ENCODE measurements at places on chromosomes 3 and 15. TPM values are rescaled to one million over a fixed set of nuclear protein-coding genes. Genes with fewer than 3 reads are reported as not detected.

DNA sequence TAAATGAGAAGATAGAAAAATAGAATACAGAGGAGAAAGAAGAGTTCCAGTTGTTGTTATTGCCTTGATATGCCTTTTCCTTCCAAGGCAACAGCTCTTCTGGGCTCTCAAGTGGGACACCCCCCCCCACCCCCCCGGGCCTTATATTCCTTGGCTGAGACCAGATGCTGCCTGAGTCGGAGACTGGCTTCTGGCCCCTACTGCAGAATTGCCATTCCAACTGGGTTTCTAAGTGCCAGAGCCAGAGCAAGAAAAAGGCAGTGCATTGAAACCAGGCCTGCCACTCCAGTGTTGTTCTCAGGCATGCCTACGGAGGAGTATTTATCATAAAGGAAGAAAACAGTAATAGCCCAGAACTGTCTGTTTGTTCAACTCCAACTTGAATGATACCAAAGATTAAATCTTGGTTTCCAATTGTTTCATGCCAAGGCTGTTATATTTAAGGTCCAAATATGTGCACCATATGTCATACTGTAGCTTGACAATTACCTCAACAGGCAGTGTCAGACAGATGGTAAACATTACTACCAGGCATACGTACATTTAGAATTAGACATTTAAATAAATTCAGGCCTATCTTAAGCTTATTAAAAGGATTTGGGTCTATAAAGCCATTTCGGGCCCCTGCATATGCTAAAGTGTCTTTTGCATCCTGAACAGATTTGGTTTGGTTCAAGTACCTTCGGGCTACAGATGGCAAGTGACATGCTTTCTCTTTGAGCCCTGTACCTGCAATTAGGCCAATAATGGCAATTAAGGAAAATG lies 209.9 kb upstream of the SEMA6D start:
- no peak for DNase-seq

DNA sequence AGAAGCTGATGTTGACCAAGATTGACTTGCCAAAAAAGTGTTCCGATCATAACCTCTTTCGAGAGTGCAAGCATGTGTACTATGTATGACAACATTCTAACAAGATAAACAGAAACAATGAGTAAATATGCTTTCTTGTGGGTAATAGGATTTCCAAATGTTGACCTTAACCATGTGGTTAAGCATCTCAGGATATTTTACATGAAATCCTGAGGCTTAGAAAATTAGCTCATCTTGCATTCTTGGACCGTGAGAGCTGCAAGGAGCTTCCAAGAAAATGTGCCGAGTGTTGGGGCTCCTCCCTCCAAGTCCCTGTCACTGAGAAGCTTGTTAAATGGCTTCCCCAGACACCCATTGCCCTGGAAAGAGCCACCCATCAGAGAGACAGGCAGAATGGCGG lies 50.1 kb downstream of the C3orf20 start:
- no peak for DNase-seq

DNA sequence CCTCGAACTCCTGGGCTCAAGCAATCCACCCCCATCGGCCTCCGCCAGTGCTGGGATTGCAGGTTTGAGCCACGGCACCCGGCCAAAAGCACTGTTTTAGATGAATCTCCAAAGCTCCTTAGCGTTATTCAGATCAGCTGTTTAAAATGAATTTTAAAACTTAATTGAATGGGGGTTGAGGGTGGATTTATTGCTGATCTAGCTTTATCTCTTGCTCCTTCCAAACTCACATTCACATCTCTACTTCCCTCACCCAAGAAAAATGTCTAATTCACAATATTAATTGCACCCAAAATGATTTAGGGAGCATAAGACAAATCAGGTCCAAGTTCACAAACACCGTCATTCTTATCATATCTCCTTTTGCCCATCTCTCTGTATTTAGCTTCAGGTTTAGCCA lies 89.8 kb downstream of the MEIS2 start:
- no peak for DNase-seq

DNA sequence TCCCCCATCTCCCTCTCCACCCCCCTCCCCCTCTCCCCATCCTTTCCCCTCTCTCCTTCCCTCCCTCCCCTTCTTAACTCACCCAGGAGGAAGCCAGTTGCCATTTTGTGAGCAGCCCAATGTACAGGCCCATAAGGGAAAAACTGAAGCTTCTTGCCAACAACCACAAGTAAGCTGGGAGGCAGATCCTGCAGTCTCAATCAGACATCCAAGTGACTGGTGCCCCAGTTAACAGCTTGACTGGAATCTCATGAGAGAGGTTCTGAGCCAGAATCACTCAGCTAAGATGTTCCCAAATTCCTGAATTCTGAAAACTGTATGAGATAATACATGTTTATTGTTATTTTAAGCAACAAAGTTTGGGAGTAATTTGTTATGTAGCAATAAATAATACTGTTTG lies 90.7 kb downstream of the C3orf70 start:
- no peak for DNase-seq

DNA sequence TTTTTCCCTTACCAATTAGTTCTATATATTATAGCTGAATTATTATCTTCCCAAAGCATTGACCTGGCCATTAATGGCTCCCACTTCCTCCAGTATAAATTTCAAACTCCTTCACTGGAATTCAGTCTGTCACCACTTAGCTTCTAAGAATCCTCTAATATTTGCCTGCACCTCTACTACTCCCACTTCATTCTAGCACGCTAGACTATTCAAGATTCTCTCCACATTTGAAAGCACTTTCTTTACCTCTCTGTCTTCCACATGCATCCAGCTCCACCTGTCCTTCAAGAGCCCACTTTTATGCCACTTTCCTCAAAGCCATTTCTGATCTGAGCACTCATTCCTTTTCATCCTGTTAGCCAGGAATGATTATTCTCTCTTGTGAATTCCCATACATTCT lies 15.0 kb downstream of the SENP8 start:
- DNase-seq = no peak

GRCh38 chr15:85947021-85947420 lies 132.7 kb upstream of the AGBL1 start:
- DNase-seq = no peak

- no peak for DNase-seq
Observed at GRCh38 chr3:71509066-71509465, 74.5 kb downstream of the FOXP1 start.

GRCh38 chr15:74511583-74511982 lies 29.4 kb upstream of the ARID3B start:
- no peak for DNase-seq

DNA sequence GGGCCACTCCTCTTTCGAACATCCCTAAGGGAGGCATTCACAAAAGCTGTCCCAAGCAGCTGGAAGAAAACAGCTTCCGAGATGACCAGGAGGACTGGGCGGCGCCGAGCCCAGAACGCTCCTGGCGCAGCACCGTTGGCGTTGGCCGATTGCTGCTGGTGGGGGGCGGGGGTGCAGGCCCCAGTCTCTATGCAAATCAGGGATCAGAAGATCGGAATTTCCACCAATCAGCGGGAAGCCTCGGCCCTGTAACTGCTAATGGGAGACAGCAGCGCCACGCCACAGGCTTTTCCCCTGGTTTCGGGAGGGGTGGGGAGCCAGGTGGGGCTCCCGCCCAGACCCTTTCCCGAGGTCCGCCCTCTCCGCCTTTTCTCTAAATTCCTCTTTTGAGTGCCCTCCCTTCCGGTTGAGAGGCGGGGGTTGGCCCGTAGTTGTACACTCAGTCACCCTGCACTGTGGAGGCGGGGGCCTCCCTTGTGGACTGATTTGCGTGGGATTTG lies 27.0 kb downstream of the HMCES start:
- peak; percentile 62 for DNase-seq

DNA sequence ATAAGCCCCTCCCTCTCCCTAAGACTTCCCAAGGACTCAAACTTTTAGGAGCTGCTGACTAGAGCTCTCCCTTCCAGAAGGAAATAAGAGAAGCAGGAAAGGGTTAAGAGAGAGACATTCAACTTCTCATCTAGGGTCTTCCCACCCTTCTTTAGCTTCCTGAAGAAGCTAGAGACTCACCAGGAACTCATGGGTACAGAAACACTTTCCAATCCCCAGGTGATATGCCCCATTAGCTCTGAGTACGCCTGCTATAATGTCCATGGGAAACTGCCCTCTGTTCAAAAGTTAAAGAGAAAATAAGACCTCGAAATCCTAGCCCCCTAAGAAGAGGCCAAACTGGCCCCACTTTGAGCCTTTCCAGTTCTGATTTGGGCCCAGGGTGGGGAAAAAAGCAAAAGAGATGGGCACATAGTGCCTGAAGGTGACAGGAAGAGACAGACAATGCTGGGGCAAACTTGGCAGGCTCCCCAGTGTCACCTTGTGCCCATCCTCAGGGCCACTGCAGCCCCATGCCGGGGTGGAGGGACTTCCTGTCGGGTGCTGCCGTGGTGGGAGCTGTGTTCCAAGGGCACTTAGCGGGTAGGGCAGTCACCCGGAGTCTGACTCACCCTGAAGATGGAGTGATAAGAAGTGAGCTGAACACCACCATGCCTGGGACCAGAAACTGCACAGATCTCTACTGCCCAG lies 29.5 kb downstream of the CCDC12 start:
- DNase-seq = no peak

- DNase-seq = no peak
Observed at GRCh38 chr3:42868841-42869240, 6.8 kb downstream of the CYP8B1 start.

DNA sequence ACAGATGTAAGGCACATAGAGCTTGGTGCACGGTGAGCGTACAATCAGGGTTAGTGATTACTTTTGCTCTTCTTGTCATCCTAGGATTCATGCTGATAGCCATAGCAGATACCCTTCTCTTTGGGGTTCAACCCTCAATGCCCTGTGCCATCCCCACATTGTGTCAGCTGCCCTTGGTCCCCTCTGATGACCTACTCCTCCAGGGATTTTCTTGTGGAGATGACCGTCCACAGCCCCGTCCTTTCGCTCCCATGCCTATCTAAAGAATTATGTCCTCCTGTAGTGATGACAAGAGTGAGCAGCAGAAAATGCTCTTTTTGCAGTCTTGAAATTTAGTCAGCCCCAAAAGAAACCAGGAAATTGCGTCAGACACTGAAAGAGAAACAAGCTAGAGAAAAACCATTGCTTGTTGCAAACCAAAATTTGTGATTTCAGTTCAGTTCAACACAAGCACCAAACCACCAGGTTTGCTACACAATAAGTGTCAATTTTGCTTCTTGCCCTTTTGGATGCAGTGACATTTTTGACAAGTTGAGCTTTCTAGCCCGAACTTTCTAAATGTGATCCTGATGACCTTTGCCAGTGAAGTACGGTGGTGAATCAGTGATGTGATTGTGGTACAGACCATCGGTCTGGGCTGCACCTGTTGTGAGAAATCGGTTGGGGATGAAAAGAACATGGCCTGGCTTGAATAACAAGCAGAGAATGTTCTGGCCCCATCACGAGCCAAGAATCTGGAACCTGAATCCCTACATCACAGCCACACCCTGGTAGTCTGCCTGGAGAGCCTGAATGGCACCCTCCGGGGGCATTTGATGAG lies 41.3 kb downstream of the CMTM7 start:
- no peak for DNase-seq

DNA sequence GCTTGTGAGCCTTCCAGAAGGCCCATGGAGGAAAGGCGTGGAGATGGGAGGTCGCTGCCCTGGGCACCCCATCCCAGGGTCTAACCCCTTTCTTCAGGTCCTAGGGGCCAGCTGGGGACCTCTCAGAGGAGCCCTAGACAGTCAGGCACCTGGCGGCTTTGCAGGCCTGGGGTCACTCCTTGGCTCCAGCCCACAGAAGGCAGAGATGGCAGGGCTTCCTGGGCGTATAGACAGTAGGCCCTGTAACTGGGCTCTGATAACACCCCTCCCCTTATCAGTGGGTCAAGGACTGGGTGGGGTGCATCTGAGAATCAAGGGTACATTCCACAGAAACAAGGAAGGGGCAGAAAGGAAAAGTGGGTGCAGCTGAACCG lies 16.7 kb downstream of the ZDHHC19 start:
- DNase-seq = no peak

GRCh38 chr15:96366526-96366877 lies 36.0 kb downstream of the NR2F2 start:
- no peak for DNase-seq

The FETUB gene
- not detected for total RNA-seq

The LRRC2 gene
- total RNA-seq = 0.12 TPM

The MAN2C1 gene
- 209 TPM for total RNA-seq

The EPHB3 gene
- total RNA-seq = 13.4 TPM

The CAMK2N2 gene
- 5.6 TPM for total RNA-seq

Measured in neural crest cell (in vitro differentiated cells).